ENCODE measurements at places on chromosomes 2 and 18.

- peaks cover 13% of the 10 kb centered on the region for H3K36me3 ChIP-seq
- H3K4me3 ChIP-seq = no peak overlapping the region
- no peak overlapping the region for H3K27ac ChIP-seq
- peaks cover 7% of the 10 kb centered on the region for H3K4me1 ChIP-seq
Measured at GRCh38 chr2:196745711-196746110, 53.8 kb downstream of the GTF3C3 start.

- peaks cover 8% of the 10 kb centered on the region for H3K36me3 ChIP-seq
- H3K4me3 ChIP-seq = no peak overlapping the region
- no peaks in the 10 kb centered on the region for H3K4me1 ChIP-seq
- H3K27me3 ChIP-seq = no peaks in the 10 kb centered on the region
- no peak for DNase-seq
Measured at GRCh38 chr2:226020956-226021355, 621.4 kb downstream of the NYAP2 start.

DNA sequence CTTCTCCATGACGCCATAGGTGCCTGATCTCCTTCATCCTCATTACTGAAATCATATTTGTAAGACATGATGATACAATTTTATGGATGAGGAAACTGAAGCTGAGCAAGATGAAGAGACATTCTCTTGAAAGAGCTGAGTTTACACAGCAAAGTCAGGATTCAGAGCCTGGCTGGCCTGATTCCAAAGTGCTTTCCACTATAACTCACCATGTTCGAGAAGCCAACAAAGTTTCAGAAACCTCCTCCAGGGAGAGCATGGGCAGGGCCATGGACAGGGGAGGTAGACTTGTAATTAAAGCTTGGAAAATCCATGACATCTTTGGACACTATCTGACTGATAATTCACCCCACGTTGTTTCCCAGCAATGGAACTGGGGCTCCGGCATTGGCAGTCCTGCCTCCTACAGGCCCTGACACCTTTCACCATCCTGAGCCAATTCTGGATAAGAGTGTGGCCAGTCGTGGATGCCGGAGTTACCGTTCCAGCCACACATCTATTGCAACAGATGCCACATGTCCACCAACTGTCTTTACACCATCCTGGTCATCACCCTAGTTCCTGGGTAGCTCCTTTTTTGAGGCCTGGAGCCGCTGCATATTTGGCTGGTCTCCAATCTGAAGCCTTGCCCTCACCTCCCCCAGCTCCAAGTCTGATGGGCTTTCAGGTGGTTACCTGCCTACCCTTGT, 85.0 kb upstream of the PPP1CB start:
- no peak for DNase-seq
- H3K27me3 ChIP-seq = peaks cover 2% of the 10 kb centered on the region

DNA sequence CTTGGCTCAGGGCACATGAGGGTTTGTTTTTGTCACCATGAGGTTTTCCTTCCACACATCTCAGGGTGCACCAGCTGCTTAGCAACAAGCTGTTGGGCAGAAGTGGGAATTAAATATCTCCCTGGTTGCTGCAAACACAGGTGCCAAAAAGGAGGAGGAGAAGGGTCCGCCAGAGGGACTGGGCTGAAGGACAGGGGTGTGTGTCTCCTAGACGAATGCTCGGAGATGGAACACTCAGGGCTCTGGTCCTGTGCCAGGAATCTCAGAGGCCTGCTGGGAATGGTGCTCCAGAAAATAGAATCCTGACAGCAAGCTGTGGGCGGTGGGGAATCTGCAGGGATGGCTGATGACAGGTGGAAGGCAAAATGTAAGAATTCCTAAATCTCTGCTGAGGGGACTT, 94.5 kb downstream of the VSNL1 start:
- H3K36me3 ChIP-seq = peaks cover 9% of the 10 kb centered on the region
- no peak overlapping the region for H3K27ac ChIP-seq
- no peak overlapping the region for H3K4me3 ChIP-seq

DNA sequence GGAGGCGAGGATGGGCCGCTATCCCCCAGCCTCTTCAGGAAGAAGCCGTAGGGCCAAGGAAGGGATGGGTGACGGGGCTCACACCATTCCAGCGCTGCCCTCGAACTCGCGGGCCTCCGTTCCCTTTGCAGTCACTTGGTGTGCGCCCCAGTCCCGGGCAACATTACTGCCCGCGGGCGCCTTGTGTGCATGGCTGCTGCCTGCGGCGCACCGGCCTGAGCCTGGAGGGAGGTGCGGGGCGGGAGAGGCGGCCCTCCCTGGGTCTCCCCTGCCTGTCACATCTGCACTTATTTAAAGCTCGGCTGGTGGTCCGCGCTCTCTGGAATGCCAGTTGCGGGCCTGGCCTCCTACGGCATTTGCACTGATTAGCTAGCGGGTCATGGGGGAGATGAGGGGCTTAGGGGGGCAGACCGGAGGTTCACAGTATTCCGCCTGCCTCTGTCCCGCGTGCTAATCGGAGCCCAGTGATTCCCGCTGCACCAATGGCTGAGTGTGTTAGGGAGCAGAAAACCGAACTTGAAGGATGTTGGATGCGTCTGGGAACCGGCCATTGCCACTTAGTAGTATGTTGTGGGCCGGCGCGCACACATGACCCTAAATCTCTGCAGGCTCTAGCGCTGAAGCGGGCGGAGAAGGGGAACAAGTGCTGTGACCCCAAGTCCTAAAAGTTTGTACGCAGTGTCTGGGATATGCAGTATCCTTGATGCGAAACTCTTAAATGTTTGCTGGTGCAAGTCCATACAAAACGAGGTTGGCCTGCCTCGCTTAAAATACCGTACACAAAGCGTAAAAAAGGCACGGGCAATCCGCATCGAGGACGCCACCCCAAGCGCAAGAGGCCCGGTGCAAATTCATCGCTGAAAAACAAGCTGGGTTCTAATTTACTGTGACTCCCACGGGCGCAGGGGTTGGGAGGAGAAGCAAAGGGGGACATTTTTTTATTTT, 161.2 kb upstream of the SIX2 start:
- peaks cover 16% of the 10 kb centered on the region for H3K27me3 ChIP-seq
- no peak overlapping the region for H3K4me3 ChIP-seq
- no peaks in the 10 kb centered on the region for H3K36me3 ChIP-seq
- DNase-seq = peak; percentile 46

- no peaks in the 10 kb centered on the region for H3K27me3 ChIP-seq
- no peak overlapping the region for H3K4me3 ChIP-seq
- H3K36me3 ChIP-seq = no peaks in the 10 kb centered on the region
- H3K27ac ChIP-seq = no peak overlapping the region
- DNase-seq = no peak
Measured at GRCh38 chr18:44149706-44150105, 531.0 kb upstream of the SETBP1 start.

DNA sequence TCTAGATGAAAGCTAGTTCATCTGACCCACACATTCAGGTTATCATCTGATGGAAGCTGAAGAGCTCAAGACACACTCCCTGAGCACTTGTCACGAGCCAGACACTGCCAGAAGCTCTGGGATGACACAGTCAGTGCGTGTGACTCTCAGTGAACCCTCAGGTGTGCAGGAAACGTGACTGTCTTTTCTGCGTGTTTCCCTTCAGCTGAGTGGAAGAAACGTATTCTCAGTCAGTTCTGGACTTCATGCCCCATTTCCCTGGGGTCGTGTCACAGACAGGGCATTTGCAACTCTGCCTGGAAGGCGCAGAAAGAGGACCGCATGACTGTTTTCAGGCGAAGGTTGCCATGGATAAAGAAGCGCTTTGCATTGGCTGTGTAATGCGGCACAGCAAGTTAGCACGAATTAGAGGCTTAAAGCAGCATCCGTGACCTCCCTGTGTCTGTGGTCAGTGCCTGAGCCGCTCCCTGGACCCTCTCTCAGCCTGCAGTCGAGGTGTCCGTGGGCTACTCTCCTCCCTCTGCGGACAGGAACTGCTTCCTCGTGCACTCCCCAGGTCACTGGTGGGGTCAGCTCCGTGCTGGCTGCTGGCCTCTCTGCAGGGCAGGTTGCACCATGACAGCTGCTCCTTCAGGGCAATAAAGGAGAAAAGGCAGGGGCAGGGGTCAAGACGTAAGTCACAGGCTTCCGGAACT, 3.3 kb upstream of the ALLC start:
- H3K27ac ChIP-seq = no peak overlapping the region
- H3K4me1 ChIP-seq = peaks cover 35% of the 10 kb centered on the region
- H3K27me3 ChIP-seq = peaks cover 8% of the 10 kb centered on the region
- H3K4me3 ChIP-seq = no peak overlapping the region
- H3K36me3 ChIP-seq = no peaks in the 10 kb centered on the region
- DNase-seq = no peak

GRCh38 chr2:235042576-235043515, 91.0 kb downstream of the SH3BP4 start:
- peaks cover 11% of the 10 kb centered on the region for H3K27me3 ChIP-seq
- H3K27ac ChIP-seq = no peak overlapping the region
- H3K4me1 ChIP-seq = peaks cover 17% of the 10 kb centered on the region
- no peak overlapping the region for H3K4me3 ChIP-seq
- no peak for DNase-seq

GRCh38 chr2:42792087-42792582, 248 bp downstream of the HAAO start:
- peak overlapping the region; percentile 86 for H3K4me3 ChIP-seq
- no peak overlapping the region for H3K27ac ChIP-seq
- DNase-seq = no peak
- H3K36me3 ChIP-seq = peaks cover 8% of the 10 kb centered on the region
- peaks cover 27% of the 10 kb centered on the region for H3K27me3 ChIP-seq

GRCh38 chr2:50722776-50723175, 309.2 kb downstream of the NRXN1 start:
- H3K27ac ChIP-seq = peak overlapping the region; percentile 19
- no peak overlapping the region for H3K4me3 ChIP-seq
- H3K4me1 ChIP-seq = peaks cover 51% of the 10 kb centered on the region
- no peaks in the 10 kb centered on the region for H3K36me3 ChIP-seq
- peaks cover 4% of the 10 kb centered on the region for H3K27me3 ChIP-seq

DNA sequence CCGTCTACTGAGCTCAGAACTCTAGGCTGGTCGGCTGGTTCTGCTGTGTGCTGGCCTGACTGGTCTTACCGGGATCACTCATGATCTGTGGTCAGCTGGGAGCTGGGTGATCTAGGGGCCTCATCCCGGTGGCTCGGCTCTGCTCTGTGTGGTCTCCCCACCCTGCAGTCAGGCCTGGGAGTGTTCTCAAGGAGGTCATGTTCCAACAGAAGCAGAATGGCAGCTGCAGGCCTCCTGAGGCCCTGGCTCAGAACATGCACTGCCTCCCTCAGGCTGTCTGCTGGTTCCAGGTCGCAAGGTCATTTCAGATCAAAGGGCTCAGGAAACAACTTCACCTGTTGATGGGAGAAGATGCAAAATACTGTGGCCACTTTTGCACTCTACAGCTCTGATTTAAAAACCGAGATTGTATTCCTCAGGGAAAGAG, 81.1 kb upstream of the RFX8 start:
- no peak overlapping the region for H3K27ac ChIP-seq
- H3K4me3 ChIP-seq = no peak overlapping the region
- peaks cover 4% of the 10 kb centered on the region for H3K4me1 ChIP-seq
- H3K36me3 ChIP-seq = no peaks in the 10 kb centered on the region

DNA sequence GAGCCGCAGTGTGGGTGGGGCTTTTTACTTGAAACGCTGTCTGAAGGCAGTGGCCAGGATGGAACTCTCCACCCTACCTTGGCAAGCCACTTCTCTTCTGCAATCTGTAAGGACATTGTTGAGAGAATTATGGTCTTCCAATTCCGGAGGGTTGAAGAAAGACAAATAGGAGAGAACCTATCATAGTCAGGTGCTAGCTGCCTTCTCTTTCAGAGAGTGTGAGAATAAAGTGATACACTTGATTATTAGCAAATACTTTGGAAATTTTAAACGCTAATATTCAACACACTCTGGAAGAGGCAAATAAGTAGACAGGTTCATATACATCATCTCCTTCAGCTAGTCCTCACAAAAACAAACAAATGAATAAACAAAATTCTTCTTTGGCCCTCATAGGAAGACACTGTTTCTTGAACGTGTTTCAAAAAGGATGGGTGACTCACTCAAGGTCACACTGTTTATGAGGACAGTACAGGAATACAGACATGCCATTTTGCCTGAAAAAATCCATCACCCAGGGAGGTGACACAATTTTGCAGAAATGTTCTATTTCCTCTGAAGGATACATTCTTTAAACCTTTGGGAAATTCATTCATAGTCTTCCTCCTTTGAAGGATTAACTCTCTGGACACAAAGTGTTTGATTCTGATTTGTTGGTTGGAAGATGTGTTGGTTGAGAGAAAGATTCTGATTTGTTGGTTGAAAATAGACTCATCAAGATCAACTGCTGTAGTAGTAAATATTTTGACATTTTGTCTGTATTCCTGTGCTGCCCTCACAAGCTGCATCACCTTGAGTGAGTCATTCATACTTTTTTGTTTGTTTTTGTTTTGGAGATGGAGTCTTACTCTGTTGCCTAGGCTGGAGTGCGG, 2.2 kb upstream of the IL1RN start:
- H3K4me3 ChIP-seq = no peak overlapping the region
- no peak overlapping the region for H3K27ac ChIP-seq
- no peaks in the 10 kb centered on the region for H3K36me3 ChIP-seq

DNA sequence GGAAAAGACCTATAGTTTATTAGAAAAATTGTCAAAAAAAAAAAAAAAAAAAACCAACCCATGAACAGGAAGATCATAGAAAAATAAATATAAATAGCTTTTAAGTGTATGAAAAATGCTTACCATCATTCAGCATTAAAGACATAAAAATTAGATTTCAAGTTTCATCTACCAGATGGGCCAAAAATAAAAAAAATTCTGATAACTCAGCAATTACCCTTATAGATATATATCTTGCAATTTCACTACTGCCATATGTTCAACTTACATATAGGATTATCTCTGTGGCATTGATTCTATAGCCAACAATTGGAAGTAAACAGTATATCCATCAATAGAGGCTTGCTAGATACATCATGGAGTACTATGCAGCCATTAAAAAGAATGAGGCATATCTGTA, 126.6 kb upstream of the SMAD2 start:
- H3K27me3 ChIP-seq = peaks cover 11% of the 10 kb centered on the region
- DNase-seq = no peak
- H3K4me1 ChIP-seq = peaks cover 36% of the 10 kb centered on the region
- H3K27ac ChIP-seq = no peak overlapping the region

GRCh38 chr2:228762565-228762964, 508.5 kb downstream of the PID1 start:
- no peak overlapping the region for H3K27ac ChIP-seq
- no peaks in the 10 kb centered on the region for H3K36me3 ChIP-seq
- H3K4me3 ChIP-seq = no peak overlapping the region
- H3K27me3 ChIP-seq = no peaks in the 10 kb centered on the region
- H3K4me1 ChIP-seq = no peaks in the 10 kb centered on the region
- no peak for DNase-seq

- no peaks in the 10 kb centered on the region for H3K36me3 ChIP-seq
- DNase-seq = peak; percentile 18
- no peak overlapping the region for H3K4me3 ChIP-seq
- H3K27ac ChIP-seq = no peak overlapping the region
Measured at GRCh38 chr2:240600451-240600961, 14.0 kb downstream of the CAPN10 start.

DNA sequence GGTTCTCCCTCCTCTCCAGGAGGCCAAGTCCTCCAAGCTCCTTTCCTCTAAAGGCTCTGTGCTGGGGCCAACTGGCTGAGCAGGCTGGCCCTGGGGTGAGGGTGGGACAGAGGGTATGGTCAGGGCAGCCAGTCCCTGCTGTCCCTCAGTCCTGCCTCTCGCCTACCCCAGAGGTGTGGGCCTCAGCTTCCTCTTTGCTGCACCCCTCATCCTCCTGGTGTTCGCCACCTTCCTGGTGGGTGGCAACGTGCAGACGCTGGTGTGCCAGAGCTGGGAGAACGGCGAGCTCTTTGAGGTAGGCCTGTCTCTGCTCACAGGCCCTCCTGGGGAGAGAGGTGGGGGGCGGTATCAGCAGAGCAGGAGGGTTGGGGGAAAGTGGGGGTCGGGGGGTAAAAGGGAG, 6.8 kb downstream of the PROM2 start:
- H3K36me3 ChIP-seq = no peaks in the 10 kb centered on the region
- no peak for DNase-seq
- H3K4me3 ChIP-seq = no peak overlapping the region
